ENCODE measurements at places on chromosomes 7 and 10.

DNA sequence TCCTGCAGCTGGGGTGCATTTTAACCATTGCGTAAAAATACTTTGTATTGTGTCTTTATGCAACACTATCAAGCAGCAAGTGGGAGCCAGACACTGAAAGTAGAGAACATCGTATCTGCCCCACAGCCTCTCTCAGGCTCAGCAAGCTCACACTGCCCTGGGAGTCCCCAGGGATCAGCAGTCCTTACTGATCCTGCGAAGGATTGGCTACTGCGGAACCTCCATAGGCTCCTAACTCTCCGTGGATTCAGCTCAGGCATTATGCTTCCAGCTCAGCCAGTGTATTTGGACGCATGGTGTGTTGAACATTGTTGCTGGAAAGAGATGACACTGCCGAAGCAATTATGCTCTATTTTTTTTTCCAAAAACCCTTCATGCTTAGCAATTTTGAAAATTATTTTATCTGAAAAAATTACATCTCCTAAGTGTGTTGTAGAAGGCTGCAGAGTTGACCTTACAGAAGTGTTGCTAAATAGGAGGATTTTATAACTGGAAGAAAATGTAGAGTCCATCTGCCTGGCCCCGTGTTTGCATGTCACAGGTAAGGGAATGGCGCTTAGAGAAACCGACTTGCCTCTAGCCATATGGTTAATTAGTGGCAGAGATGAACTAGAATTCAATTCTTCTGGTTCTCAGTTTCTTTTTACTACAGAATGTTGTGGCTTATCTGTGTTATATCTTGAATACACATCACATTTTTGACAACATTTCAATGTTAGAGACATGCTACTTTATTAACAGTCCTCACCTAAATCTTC lies 276.4 kb upstream of the COBL start:
- no peak for DNase-seq

DNA sequence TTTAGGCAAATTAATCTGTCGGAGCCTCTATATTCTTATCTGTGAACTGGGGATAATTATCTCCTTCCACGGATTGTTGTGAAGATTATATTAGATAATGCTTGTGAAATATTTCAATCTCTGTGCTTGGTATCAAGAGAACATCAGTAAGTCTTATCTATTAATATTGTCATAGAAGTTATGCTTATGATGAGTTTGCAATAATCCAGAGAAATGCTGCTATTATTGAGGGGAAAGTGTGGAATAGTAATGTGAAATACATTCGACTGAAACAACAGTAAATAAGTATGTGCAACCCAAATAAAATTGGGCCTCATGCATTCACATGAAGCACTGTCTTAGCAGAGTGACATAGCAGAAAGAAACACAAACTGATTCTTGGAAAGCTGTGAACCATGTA lies 13.7 kb downstream of the RHOBTB1 start:
- no peak for DNase-seq

GRCh38 chr7:129311429-129311828 lies 86.6 kb downstream of the AHCYL2 start:
- no peak for DNase-seq

- no peak for DNase-seq
These were observed 1.6 kb downstream of the ZRANB1 start for GRCh38 chr10:124943301-124944092.

DNA sequence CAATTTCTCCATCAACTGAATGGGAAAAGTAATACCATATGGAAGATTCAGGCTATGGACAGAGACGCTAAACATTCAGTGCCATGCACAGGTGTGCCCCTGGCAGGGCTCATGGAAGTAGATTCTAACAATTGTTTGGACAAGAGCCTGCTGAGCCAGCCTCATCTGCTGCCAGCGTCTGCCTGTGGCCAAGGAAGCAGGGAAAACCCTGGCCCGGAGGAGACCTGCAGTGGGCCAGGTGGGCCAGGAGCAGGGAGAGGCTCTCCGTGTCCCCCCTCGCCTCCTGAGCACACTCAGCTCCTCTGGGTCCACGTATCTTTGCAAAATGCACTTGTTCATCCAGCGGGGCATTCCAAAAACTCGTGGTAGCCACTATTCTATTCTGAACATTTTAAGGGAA lies 130.1 kb downstream of the TCERG1L start:
- DNase-seq = no peak

- peak; percentile 91 for DNase-seq
These were observed 816 bp downstream of the EPC1 start for GRCh38 chr10:32346134-32346550.

DNA sequence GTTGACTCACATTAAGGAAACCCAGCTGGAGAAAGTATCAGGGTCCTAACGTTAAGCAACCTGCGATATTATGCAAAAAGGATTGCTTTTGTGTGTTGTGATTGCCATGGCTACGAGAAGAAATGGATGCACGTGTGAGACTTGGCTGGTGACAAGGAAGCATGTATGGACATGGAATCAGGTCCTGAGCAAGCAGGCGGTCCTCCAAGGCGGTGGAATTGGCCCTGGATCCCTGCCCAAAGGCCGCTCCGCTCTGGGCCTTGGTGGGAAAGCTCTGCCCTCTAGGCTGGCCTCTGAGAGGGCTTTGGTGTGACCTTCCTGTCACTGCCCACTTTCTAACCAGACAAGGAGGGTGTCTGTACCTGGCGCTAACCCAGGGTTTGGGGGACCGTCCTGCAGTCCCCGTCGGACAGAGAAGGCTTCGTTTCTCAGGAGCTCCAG lies 192.1 kb downstream of the EBF3 start:
- DNase-seq = no peak

GRCh38 chr10:123808906-123809305 lies 82.7 kb downstream of the CPXM2 start:
- no peak for DNase-seq

DNA sequence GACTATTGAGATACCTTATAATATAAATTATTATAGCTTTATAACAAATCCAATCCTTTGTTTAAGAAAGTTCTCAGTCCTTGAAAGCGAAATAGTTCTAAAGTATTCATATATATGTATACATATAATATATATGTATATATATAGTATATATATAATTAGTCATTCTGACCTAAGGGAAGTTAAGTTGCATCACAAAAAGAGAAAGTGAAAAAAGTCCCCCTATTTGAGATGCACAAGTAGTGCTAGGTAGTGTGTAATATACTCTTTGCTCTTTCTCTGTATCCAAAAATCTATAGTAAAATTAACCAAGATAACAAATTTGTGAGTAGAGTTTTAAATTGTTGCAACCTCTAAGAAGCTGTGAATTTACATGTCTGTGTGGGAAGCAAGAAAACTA lies 13.3 kb upstream of the IFIT1B start:
- DNase-seq = no peak

GRCh38 chr7:24637706-24638105 lies 64.5 kb downstream of the PALS2 start:
- no peak for DNase-seq

DNA sequence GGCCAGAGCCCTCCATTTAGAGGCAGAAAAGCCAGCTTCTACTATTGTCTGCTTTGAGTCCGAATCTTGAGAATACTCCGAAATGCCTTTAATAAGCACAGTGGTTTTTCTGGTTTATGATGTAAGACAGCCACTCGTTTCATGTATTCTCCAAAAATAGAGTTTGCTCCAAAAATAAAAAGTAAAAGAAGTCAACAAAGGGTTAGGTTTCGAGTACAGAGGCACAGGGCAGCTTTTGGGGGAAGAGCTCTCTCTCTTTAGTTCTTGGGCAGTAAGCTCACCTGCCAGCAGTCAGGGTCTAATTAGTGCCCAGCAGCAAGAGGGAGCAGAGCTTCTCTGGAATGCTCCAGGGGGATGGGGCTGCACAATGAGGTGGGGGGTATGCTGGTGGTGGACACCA lies 20.2 kb downstream of the CREB3L2 start:
- DNase-seq = no peak

DNA sequence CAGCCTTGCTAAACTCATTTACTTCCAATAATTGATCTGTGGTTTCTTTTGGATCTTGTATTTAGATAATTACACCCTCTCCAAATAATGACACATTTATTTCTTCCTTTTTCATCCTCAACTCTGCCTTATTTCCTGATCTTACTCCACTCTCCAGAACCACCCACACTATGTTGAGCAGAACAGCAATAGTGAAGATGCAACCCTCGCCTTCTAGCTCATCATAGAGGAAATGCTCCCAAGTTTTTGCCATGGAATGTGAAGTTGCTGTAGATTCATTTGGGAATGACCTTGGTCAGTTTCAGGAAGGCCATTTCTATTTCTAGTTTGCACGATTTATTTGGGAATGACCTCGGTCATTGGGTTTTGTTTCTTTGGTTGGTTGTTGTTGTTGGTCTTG lies 314.0 kb downstream of the PAXIP1 start:
- no peak for DNase-seq

DNA sequence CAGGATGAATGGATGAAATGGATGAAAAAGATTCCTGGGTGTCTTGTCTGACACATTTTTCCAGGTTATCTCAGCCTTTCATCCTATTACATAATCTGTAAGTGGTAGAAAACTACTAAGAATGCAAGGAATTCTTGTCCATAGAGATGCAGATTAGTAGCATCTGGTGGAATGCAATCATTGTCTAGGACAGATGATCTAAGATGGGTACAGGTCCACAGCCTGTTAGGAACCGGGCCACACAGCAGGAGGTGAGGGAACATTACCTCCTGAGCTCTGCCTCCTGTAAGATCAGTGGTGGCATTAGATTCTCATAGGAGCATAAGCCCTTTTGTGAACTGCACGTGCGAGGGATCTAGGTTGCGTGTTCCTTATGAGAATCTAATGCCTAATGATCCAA lies 225.0 kb downstream of the CALN1 start:
- no peak for DNase-seq

GRCh38 chr7:128120976-128121490 lies 89.8 kb upstream of the LRRC4 start:
- DNase-seq = no peak

DNA sequence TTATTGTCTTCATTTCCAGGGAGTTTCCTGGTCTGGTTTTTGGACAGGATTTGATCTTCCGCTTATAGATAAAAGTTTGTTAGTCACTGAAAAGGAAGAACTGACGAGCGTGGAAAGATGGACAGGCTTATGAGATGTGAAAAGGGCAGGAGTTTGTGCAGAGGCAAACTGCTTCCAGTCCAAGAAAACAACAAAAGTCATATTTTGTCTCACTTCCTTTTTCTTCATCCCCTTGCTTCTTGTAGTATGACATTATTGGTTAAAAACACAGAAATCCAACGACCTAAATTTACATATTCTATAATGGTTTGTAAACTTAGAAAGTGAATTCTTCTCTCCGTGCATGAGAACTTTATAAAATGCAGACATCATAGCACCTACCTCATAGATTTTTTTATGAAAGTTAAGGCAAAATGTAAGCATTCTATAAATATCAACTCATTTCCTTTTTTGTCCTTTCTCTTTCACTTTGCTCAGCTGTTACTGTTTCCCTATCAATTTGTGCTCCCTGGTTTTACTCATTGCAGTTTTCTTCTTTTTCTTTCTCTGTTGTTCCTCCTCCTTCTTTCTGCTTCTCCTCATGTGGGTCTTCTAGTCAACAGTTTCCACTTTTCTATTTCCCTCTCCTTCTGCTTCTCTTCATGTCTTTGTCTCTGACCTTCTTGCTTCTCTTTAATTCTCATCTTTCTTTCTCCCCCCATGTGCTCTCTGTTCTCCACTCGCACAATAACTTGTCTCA lies 370.2 kb downstream of the ARL4A start:
- no peak for DNase-seq

DNA sequence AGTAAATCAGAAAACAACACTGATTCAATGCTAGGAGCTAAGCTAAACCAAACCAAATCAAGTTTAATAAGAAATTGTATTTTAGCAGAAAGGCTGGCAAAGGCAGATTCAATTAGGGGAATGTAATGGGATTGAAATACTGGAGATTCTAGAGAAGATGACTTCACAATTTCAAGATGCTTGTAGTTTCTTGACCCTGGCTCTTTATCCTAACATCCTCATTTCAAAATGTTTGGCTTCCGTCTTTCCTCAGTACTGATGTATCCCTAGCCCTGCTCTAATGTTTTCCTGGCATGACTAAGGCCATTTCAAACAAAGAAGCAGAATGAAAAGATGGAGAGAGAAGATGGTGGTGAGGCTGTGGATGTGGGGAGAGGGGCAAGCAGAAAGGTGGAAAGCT lies 2.7 kb upstream of the JCAD start:
- no peak for DNase-seq

- no peak for DNase-seq
These were observed 13.0 kb downstream of the MTURN start for GRCh38 chr7:30147785-30148184.

DNA sequence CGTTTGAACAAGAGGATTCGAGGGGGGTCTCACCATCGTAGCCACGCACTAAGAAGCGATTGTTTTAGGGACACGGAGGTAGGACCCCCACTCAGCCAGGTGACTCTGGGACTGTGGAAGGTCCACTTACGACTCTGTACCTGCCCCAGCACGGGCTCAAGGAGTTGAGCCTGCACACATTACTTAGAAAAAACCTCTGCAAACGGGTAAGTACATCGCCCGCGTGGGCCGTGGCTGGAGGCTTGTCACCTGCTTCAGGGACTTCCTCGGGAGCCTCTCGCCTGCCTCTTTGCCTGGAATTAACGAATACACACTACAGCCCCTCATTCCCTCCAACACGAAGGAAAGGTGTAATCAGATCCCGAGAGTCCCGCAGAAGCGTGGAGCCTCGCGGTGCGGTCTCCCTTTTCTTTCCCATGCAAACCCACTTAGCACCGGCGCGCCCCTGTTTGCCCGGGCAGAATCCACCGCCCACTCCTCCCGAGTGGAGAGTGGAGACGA lies 826 bp downstream of the PODXL start:
- DNase-seq = no peak

DNA sequence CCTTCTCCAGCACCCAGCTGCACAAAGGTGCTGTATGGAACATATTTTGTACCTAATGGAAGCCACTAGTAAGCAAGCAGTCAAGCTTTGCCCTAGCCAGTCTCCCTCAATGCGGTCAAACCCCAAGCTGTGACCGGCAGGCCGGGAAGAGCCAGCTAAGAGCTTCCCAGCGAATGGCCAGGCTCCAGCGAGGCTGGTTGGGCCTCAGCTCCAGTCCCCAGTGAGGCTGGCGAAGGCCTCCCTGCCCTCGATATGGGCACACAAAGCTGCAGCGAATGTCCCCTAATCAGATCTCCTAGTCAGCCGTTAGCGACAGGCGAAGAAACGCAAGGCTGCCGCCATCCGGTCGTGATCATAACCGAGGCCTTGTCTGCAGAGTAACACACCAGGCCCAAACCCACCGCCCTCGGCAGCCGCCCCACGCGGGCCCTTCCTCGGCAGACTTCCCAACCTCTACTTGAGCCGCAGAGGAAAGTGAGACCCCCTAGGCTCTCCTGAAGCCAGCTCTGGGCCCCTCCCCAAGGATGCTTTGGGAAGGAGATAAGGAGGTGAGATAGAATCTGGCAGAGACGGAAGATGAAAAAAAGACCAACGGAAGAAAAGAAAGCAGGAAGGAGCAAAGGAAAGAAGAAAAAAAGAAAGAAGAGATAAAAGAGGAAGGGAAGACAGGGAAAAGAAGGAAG lies 3.1 kb upstream of the HOXA9 start:
- no peak for DNase-seq

GRCh38 chr10:126012485-126012884 lies 116.1 kb downstream of the FANK1 start:
- no peak for DNase-seq

Data from stimulated activated CD4-positive, alpha-beta T cell treated with anti-CD3 and anti-CD28 coated beads, TNF-alpha, amount 100 ng/mL, for 1 hour (primary cell).